Epithelial cell of prostate (primary cell): ENCODE measurements at places on chromosomes 2 and 18.

DNA sequence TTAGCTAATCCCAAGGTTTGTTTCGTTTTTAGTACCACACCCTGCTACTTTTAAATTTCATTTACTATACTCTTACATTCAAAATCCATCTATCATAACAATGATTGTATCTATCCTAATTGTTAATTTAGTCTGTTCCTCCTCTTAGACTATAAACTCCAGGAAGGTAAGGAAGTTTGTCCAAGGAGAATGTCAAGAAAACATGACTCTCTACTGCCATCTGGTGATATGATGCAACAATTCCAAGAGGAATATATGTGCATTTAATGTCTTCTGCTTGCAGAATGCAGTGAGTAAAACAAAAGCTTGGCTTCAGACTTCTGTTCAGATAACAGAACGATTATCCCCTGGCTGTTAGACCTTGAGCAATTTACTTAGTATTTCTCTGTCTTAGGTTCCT, 1267.1 kb downstream of the LRP1B start:
- DNase-seq = peak; percentile 5

GRCh38 chr2:230942371-230942770, 17.3 kb upstream of the GPR55 start:
- no peak for DNase-seq

DNA sequence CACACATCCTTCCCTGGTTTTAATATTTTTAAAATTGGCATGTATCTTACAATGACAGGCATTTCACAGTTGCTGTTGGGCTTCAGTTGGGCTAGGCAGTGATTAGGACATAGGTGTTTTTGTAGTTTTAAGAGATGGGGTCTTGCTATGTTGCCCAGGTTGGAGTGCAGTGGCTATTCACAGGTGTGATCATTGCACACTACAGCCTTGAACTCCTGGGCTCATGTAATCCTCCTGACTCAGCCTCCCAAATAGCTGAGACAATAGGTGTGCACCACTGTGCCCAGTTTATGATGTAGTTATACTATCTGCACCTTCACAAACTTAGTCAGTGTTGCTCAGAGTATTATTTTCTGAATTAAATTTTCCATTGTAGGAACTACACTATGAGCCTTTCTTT, 43.3 kb downstream of the PCARE start:
- DNase-seq = no peak

DNA sequence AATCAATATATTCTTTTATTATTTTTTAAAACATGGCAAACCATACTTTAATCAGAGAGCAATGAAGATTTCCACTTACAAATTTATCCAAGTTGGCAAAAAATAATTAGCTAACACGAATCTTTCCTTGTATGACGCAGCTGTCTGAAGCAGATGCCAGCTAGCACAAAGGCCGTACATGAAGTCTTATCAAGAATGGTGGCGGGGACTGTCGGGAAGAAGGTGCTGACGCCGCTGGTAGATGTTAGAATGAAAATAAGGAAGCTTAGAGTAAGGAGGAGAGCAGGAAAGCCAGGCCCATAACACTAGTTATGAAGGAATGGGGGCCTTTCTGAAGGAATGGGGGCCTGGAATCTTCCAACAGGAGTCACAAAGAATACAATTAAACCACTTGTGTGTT, 96.7 kb downstream of the ZNF516 start:
- no peak for DNase-seq

- no peak for DNase-seq
Measured at GRCh38 chr18:71022389-71022788, 733.5 kb downstream of the SOCS6 start.

DNA sequence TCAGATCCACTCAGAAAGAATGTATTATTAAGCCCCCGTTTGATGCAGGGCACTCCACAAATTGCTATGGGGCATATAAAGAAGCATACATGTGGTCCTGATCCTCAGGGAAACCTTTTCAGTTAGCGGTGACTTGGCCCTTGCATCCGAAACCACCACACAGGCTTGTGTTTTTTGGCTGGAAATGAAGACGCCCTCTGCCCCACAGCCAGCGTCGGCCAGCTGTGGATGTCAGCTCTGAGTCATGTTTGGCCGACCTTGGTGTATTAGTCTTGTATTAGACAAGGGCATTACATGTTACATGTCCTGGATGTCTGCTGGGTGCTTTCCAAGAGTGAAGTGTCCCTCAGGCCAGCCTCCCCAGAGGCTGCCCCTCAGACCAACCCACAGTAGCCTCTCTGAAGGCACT, 107.6 kb upstream of the MAP3K20 start:
- no peak for DNase-seq

DNA sequence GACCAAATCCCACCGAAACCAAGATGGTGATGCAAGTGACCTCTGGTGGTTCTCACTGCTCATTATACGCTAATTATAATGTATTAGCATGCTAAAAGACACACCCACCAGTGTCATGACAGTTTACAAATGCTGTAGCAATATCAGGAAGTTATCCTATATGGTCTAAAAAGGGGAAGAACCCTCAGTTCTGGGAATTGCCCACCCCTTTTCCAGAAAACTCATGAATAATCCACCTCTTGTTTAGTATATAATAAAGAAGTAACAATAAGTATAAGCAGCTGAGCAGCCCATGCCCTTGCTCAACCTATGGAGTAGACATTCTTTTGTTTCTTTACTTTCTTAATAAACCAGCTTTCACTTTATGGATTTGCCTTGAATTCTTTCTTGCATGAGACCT, 31.0 kb upstream of the FMNL2 start:
- DNase-seq = no peak

DNA sequence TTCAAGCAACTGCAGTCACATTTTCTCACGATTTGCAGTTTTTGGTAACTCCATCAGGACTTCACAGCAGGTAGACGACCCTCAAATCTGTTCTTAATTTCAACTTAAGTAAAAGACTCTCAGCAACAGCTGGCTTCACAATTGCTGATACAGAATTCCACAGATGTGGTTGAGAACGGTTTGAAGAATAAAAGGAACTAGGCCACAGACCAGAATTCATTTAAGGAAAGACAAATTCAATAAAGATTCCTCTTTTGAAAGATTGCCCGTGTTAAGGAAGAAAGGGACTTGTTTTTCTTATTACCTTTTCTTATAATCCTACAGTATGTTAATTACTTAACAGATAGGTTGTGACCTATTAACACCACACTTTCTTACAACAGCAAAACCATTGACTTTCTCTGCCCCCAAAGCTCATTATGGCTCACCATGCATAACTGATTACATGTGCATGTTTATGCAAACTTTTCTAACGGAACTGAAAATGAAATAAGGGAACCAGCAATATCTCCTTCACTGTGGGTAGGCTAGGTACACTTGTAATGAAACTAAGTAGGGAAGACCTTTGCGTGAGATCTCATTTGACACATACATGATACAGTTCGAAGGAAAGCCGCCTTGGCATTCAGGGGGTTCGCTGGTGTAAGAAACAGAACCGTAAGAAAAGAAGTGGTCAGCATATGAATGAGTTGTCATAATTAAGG, 4.7 kb upstream of the ZNF516 start:
- no peak for DNase-seq

GRCh38 chr2:218027426-218028188, 24.8 kb upstream of the TNS1 start:
- no peak for DNase-seq

- no peak for DNase-seq
Measured at GRCh38 chr2:167411367-167411766, 523.1 kb downstream of the XIRP2 start.

- no peak for DNase-seq
Measured at GRCh38 chr18:7603259-7604000, 36.3 kb downstream of the PTPRM start.

DNA sequence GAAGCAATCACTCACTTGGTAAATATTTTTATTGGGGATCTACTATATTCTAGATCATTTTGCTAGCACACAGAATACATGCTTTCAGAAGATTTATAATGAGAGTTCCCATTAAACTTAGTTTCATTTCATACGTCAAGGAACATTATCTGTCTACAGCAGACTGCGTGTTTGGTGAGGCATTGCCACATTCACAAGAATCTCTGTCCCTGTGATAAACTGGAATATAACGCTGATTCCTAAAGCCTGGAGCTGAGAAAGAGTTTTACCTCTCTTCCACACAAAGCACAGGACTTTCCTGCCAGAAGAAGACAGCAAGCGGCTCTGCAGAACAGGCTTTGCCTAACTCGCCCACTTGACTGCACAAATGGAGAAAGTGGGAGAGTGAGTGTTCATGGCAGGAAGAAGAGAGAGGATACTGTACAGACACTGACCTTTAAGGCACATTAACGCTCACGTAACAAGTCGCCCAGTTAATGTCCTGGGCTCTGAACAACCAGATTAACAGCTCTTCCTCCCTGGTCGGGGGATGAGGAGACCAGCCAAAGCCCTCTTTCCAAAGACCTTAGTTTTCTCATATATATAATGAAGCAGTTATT, 356.2 kb downstream of the GPD2 start:
- DNase-seq = no peak

DNA sequence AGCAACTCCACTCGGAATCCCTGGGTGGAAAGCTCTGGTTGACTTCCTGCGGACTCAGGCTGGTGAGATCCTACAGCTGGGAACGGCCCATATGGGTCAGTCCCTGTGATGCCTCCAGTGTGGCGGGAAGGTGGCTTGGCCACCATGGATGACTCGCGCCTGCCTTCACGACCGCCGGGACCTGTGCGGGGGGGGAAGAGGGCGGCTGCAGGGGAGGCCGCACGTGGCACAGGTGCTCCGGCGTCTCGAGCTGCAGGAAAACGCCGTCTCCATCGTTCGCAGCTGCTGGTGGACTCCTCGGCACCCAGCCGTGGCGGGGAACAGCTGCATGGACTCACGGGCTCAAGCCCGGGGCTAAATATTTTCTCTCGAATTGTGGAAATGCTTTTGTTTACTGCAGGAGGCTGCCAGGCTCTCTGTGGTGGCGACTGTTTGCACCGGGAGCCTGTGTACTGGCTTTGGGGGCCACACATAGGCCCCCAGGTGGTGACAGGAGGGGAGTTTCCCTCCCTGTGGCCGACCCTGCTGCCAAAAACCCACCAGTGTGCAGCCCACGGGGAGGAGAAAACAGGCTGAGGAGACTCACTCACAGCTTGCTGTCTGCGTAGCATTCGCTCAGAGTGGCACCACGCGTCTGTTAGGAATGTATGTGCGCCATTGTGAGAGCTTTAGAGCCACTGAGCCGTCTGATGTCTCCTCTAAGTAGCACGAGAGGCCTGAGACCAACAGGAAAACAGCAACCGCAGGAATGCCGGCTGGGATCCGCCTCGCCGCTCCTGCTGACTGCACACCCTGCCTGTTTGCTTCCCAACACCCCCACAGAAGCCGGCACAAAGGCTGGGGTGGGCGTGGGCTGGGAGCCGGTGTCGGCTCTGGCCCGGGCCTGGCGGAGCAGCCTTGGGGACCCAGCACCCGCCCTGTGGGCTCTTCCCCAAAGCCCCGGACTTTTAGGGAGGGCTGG, 89.2 kb downstream of the NFATC1 start:
- no peak for DNase-seq

GRCh38 chr2:70089220-70089982, 2.1 kb downstream of the PCBP1 start:
- DNase-seq = no peak

DNA sequence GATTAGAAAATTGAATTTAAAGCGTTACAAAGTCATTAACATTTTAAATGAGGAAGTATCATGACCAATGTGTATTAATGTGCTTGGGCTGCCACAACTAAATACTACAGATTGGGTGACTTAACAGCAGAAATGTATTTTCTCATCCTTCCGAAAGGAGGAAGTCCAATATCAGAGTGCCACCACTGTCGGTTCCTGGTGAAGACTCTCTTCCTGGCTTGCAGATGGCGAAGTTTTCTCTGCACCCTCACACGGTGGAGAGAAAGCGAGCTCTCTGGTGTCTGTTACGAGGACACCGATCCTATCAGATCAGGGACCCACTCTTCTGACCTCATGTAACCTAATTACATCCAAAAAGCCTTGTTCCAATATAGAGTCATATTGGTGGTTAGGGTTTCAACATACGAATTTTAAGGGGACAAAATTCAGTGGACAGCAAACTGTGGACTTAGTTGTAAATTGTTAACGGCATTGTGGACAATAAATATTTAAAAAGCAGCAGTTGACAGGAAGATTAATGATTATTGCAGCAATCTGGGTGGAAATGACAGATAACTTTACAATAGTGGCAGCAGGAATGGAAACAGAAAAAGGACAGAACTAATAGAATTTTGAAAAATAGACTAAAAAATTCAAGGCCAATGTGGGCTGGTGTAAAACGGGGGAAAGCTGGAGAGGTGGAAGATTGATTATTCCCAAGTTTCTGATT, 35.1 kb upstream of the CYRIA start:
- no peak for DNase-seq
